ENCODE measurements at places on chromosomes 3 and 15.
A peak's percentile ranks its signal among the peaks of the same experiment; 100 is the strongest.

DNA sequence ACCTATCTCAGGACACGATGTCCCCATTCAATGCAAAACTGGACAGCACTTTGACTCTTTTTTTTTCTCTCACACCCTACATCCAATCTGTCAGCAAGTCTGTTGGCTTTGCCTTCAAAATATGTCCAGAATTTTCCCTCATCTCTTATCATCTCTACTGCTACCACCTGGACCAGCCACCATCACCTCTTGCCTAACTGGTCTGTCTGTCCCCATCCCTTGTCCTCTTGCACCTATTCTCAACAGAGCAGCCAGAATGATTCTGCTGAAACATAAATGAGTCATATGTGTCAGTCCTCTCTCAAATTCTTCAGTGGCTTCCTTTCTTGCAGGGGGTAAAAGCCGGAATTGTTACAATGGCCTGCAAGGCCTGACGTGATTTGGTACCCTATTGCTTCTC, 105.8 kb downstream of the CYP19A1 start:
- DNase-seq = no peak

GRCh38 chr3:37762698-37763097, 99.0 kb upstream of the CTDSPL start:
- no peak for DNase-seq

DNA sequence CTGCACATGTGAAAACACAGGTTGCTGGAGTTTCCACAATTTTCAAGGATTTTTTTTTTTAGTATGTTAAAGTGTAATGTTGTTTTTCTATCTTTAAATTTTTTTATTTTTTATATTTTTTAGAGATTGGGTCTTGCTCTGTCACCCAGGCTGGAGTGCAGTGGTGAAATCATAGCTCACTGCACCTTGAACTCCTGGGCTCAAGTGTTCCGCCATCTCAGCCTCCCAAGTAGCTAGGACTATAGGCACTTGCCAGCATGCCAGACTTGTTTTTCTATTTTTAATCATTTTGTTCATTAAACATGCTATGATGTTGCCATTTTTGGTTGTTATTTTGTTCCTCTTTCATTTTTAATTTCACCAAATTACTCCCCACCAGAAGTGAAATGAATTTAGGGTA, 16.7 kb upstream of the THUMPD3 start:
- no peak for DNase-seq

DNA sequence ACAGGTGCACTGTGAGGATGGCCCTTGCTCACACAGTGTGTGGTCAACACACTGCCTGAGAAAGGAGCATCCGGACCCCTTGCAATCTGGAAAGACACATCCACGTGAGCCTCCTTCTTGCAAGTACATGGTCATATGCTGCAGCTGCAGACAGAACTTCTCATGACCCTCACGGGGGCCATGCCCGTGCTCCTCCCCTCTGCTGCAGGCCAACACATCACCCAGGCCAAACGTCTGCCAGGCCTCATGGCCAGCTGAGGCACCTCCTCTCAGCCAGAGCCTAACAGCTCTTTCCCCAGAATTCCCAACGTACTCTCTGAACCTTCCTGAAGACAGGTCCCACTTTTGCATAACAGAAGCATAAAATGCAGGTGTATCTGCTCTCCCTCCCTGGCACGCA, 25.3 kb downstream of the SLC41A3 start:
- DNase-seq = no peak

GRCh38 chr3:18424729-18425640, at the start of gene SATB1:
Gene SATB1 (minus strand): TSS chr3:18425339. CDS start chr3:18420967, 4,372 bp downstream.
- DNase-seq = peak; percentile 47

- DNase-seq = no peak
These were observed 212.2 kb upstream of the TP63 start for GRCh38 chr3:189419038-189419437.

DNA sequence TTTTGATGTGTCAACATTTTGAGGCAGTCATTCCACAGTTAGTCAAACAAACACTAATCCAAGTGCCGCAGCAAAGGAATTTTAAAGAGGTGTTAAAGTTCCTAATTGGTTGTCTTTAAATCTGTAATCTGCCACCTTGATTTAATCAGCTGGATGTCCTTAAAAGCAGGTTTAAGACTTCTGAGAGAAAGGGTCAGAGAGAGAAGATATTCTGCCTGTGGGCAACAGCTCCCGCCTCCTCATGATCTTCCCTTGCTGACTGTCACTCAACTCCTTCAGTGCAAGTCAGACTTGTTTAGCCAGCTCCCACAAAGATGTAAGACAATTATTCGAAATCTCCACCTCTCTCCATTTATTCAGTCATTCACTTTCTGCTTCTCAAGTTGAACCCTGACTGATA, 92.6 kb upstream of the MYRIP start:
- DNase-seq = no peak

DNA sequence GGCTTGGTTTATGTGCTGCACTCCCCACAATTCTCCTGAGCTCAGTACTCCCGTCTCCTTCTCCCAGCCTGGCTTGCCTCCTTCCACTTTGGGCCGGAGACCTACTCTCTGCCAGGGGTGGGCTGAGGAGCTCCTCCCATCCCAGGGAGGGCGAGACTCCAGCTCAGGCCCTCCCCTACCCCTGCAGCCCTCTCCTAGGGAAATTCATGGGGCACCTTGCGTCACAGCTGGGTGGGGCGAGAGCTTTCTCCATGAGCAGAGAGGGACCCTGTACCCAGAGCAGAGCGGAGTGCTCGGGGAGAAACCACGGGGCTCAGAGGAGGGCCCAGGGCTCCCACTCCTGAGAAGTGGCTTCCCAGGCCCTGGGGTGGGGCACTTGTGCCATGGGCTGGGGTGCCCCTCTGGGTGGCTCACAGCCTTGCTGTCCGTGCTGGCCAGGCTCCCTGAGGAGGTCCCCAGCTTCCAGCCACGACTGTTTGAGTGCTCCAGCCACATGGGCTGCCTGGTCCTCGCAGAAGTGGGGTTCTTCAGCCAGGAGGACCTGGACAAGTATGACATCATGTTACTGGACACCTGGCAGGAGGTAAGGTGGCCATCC, 13.3 kb downstream of the VILL start:
- no peak for DNase-seq

DNA sequence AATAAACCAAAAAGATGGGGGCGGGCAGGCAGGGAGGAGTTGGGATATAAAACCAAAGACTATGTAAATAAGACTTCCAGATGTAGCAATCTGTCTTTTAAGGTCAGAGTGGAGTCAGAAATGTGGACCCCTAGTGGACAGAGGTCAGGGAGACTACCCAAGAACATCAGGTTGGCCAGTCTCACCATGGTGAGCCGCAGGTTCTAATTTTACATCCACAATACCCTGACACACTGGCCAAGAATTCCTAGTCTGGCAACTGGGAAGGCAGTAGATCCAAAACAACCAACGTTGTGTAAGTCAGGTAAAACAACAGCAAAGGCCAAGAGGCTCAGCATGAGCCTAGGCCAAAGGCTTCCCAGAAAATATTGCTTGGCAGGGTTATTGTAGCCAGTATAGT, 203.4 kb downstream of the FOXP1 start:
- DNase-seq = no peak

DNA sequence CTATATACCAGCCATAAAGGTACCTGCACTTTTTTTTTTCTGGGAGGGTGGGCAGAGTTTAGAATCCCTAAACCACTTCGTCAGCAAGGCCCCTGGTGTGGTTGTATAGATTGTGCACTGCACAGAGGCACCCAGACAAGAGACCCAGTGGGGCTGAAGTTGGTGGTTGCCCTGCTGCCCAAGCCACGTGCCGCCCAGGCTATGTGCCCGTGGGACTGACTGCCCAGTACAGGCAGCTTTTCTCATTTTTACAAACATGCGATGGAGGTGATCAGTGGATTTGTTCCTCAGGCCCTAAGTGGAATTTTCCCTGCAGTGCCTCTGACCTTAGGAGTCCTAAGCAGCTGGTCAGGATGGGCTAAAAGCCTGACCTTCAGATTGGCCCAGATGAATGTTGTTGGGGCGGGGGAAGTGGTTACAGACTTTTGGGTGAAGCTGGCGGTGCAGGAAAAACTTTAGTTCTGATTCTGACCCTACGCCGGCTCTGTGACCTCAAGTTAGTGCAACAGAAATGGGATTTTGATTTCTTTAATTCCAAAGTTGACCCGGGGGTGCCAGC, 34.9 kb upstream of the LIMD1 start:
- DNase-seq = no peak

DNA sequence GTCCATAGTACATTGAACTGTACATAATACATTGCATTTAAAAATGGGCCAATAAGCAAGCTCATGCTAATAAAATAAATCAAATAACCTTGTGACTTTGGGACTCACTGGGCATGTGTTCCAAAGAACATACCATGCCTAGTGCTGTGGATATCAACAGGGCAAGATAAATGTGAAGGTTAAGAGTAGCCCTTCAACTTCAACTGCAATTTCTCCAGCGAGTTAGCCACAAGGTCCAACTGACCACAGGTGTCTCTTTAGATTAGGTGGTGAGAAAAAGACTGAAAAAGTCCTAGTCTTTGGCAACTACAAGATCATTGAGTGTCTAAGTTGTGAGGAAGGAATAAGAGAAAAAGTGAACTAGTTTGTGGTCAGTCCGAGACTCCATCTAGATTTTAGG, 78.3 kb upstream of the ATP11B start:
- no peak for DNase-seq
